Naive thymus-derived CD4-positive, alpha-beta T cell (primary cell): ENCODE measurements at places on chromosomes 12 and 14.
A peak's percentile ranks its signal among the peaks of the same experiment; 100 is the strongest.

GRCh38 chr12:15522574-15523187 is 200.4 kb downstream of the PTPRO start:
- DNase-seq: no peak

DNA sequence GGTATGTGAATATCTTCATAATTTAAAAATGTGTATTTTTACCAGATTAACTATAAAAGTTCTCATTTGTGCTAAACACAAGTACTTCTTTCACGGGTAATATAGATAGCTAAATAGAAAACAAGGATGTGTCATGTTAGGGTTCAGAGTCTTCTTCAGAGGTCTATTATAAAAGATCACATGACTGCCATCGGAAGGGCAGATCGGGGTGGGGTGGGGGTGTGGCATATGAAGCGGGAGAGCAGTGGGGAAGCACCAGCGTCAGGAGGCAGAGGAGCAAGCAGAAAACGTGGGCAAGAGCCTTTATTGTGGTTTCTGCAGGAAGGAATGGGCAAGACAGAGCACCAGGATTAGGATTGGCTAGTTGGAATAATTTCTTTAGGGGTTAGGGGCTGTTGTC is 63.7 kb upstream of the DNM1L start:
- no peak for DNase-seq

GRCh38 chr12:12069821-12070548 is 754 bp upstream of the BCL2L14 start:
- no peak for DNase-seq

GRCh38 chr12:13149411-13149810 is 45.9 kb upstream of the GSG1 start:
- no peak for DNase-seq

DNA sequence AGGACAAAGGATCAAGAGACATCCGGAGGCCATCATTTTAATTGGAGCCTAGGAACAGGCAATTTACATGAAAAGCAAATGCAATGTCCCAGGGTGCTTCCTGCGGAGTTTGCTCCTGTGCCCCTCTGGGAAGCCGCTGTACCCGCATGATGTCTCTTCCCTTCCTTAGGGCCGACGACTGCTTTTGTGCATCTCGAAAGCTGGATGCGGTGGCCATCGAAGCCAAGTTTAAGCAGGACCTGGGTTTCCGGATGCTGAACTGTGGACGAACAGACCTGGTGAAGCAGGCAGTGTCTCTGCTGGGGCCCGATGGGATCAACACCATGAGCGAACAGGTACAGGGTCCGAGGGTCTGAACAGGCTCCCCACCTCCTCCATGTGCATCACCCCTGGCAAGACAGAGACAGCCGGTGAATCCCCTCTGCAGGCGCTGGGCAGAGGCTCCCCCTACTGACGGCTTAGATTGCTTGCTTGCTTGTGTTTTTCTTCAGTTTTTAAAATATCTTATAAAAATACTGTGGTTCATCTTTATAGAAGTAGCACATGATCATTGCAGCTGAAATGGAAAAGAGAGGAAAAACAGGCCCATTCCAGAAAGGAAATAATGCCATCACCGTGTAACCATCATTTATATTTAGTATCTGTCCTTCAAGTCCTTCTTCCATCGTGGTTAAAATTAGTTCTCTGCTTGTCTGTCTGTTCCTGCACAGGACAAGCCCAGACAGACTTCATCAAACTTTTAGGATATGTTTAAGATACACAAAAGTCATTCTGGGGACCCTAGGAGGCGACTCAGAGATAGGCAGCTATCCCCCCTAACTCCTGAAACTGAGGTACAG is 75.4 kb upstream of the PWP1 start:
- peak; percentile 6 for DNase-seq

GRCh38 chr14:95199298-95199983 is 42.1 kb upstream of the DICER1 start:
- no peak for DNase-seq

- DNase-seq: no peak
These were observed 339.6 kb upstream of the TBX3 start for GRCh38 chr12:115023279-115024265.

DNA sequence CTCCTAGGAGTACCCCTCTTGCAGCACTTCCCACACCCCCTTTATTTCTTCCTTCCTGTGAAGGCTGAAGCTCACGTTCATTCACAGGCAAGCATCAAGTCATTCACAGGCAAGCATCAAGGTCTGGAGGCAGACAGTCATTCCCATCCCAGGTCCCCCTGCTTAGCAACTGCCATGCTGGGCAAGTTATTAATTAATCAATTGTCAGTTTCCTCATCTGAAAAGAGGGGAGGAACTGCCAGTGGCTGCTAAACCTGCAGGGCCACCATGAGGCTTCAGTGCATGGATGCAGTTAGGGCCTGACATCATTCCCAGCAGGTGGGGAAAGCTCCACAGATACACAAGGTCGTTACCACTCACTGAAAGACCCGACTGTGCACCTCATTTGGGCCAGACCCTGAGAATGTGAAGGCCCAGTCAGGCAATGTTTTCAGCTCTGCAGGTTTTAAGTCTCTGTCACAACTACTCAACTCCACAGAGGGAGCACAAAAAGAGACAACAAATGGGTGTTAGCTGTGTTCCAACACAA is 85.0 kb upstream of the GPR68 start:
- no peak for DNase-seq

DNA sequence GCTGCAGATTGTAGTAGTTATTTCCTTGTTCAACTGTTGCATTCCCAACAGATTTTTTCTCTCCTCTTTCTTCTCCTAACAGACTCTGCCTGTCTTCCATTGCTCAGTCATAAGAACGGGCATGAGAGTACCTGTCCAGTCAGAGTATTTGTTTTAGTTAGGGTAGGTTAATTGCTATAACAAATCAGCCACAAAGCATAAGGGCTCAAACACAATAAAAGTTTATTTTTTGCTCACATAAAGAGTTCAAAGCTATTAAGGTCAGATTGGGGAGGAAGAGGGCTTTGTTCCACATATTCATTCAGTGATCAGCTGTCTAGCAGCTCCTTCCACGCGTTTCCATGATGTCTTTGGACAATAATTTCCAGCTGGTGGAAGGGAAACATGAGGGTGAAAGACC is 92.8 kb upstream of the PLXNC1 start:
- no peak for DNase-seq

GRCh38 chr12:67211029-67211428 is 58.1 kb upstream of the CAND1 start:
- no peak for DNase-seq

DNA sequence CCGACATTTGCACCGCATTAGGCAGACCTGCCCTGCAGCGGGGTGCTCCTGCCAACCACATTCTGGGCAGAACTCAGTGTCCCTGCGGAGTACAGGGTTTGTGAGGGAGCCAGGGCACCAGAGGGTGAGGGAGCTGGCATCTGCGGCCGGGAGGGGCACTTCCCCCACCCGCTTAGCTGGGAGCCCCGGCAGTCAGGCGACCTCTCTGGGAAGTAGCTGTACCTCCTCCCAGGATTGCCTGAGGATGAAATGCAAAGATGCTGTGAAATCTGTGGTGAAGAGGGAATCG is 58.6 kb downstream of the ANKRD9 start:
- DNase-seq: no peak

- no peak for DNase-seq
These were observed 65.8 kb upstream of the TMPO start for GRCh38 chr12:98449584-98449983.

GRCh38 chr12:14905269-14906004 is 19.8 kb upstream of the MGP start:
- DNase-seq: no peak

GRCh38 chr12:28027947-28028724 is 55.6 kb upstream of the PTHLH start:
- DNase-seq: no peak

DNA sequence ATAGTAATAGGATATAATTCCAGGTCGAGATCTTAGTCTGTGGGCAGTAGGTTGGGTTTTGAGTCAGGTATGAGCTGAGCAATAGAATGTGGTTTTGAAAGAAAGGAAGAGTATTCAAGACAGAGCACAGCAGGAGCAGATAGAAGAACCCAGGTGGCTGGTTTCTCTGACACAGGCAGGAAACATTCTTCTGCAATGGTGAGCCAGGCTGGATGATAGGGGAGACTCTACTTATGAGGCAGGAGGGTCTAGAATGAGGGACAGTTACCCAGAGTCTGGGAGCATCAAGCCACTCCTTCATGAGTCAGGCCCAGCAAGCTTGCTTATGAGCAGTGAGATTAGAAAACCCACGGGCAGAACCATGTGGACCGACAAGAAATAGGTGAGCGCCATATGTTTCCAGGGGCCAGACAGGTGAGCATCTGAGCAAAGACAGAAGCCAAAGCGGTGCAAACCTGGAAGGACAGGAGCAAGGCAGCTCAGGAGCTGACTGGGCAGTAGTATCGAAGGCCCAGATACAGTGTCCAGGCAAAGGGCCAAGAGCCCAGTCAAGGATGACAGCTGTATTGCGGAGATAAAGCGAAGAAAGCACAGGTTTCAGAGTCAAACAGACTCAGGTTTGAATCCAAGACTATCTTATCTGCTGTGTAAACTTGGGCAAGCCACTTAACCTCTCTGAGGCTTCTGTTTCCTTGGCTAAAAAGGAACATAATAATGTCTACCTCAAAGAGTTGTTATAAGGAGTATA is 22.5 kb upstream of the PCNX1 start:
- no peak for DNase-seq

DNA sequence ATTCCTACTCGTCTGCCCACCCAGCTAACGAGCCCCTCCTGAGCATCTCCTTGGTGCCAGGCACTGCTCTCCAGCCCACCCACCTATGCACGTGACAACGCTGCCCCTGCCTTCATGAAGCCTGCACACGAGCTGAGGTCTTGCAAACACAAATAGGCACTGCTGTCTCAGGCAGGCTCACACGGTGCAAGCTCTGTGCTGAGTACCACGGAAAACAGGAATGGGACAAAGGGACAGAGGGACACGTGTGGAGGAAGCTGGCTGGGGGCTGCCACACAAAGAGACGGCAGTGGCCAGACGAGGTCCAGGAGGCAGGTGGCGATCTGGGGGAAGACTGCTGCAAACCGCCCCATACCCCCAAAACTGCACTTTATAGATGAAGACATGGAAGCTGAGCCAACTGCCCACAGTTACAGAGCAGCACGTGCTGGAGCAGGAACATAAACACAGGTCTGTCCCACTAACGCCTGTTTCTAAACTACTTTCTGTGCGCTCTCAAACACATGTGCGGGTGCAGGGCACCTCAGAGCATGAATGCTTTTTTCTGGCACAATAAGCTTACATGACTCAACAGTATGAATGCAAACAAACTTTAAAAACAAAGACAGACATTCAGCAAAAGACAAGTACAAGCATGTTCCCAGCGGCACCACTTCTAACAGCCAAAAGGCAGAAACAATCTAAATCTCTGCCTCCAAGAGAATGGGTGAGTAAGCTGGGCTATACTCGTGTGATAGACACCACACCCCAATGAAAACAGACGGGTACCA is 64.5 kb downstream of the AMN start:
- DNase-seq: no peak

GRCh38 chr12:63764481-63764880 is 15.2 kb upstream of the RXYLT1 start:
- no peak for DNase-seq

GRCh38 chr12:24427776-24428175 is 478.3 kb upstream of the SOX5 start:
- DNase-seq: no peak

DNA sequence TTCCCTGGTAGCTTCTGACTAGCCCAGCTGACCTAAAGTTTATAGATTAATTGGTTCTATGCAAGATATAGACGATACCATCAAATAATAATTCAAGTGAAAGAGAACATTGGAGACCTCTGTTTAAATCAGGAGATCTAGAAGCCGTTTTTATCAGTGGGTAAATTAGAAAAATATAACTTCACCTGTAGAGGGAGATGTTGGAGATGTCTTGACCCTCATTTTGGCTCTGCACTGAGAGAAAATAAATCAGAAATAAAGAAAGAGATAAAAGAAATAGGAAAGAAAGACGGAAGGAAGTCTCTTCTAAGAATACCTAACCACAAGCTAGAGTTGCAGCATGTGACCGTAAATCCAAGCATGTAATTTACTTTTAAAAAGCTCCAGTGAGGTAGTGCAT is 684.5 kb downstream of the C12orf50 start:
- DNase-seq: no peak

- DNase-seq: no peak
These were observed 111.6 kb downstream of the RBM19 start for GRCh38 chr12:113854385-113855142.

DNA sequence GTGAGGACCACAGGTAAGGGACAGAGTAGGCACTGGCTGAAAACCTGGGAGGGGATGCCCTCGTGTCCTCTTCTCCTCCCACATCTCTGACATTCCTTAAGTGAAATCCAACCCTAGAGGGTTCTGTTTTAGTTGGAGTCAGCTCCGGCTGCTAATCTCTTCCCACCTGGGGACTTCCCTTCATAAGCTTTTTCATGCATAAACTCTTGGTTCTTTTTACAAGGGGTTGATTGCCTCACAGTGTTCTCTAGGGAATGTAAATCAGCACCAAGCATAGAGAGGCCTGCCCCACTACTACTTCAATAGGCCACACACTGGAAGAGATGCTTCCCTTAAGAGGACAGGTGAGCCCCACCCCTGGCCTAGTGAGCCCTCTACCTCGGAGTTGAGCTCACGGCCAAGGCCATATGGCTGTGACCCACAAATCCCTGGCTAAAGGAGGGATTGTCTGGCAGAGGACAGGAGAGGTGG is 3.2 kb upstream of the SYNDIG1L start:
- DNase-seq: no peak

GRCh38 chr12:19419086-19419485 is 20.2 kb upstream of the AEBP2 start:
- DNase-seq: no peak

DNA sequence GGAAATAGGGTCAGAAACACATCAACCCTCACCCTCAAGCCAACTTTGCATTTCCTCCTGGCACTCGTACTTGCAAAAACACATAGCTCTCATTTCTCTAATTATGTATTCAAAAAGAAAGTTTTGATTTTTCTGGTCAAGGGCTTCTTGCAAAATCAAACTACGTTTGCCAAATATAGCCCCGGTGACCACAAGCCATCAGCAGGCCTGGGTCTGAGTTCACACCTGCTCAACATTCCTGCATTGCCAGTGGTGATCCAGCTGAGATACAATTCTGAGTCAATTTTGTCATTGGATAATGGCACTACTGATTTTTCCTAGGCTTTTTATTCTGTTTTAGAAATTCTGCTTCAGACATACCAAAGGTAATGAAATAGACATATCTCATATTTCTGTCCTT is 10.7 kb upstream of the BHLHE41 start:
- DNase-seq: no peak

DNA sequence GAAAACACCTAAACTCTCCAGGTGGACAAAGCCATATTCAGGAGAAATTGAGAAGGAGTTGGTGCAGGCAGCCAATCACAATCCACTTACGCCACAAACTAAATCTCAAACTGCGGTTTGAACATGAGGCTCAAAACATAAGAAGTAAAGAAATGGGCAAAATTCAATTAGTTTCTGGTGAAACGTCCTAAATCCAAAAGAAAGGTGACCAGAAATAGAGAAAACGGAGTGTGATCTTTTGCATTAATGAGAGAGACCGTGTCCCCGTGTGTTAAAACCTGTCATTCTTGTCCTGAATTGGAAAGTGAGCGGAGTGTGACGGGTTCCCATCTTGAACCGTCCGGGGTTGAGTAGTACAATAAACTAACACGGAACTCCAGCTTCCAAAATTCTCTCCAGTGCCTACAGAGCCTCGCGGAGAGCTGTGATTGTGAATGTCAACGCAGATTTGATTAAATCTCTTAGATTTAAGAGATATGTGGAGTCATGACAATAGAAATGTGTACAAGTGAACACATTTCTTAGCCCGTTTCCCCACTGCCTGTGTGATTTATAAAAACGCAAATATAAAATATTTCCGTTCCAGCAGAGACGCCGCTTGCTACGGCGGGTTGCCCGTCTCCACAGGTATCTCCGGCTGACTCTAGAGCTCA is 595 bp upstream of the METAP2 start:
- no peak for DNase-seq
